CD4-positive, alpha-beta T cell (primary cell): ENCODE measurements at places on chromosomes 1 and 21.

GRCh38 chr1:203550846-203551245 is 56.9 kb downstream of the OPTC start:
- DNase-seq: no peak

DNA sequence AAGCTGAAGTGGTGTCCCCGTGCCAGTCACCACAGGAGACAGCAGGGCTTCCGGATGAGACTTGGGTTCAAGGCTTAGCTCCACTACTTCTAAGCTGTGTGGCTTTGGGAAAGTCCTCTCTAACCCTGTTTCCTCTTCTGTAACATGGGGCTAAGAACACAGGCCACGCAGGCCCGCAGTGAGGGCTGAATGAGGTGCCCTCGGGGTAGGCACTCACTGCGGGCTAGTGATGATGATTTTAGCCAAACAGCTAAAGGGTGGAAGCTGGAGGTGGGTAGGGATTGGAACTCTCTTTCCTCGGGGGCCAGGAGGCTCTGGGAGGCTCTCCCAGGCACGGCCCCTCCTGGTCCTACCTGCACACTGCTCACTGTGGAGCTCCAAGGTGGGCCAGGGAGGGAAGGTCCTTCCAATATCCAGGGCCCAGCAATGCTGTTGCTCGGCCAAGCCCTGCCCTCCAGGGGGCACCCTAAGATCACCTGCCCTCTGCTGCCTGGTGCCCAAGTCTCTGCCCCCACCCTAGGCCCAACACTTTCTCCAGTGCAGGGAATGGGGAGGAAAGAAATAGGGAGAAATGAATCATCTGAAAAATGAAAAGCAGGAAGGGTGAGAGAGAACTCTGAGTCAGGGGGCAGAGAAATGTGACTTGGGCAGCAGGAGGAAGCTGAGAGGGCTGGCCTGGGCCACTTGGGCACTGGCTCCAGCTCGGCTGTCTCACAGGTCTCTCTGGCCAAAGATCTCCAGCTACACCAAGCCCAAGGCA is 19.2 kb upstream of the EVA1B start:
- DNase-seq: peak; percentile 44

GRCh38 chr1:241810769-241811405 is 37.1 kb upstream of the EXO1 start:
- DNase-seq: no peak

GRCh38 chr1:101187297-101187696 is 49.5 kb upstream of the S1PR1 start:
- DNase-seq: no peak

DNA sequence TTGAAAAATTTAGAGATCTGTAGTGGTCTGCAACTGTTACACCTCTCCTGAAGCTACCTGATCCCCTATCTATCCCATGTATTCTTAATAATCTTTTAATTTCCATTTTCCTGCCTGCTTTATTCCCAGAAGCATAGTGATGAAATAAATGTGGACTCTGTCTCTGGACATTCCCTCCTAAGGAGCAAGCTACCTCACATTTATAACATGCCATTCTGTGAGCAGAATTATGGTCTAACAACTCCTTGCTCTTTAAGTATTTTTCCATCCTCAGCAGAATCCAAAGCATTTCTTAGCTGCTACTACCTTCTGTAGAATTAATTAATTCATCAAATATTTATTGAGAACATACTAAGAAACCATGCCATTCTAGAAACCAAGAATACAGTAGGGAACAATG is 15.1 kb downstream of the CRP start:
- no peak for DNase-seq

GRCh38 chr1:93597709-93598108 is 83.9 kb downstream of the BCAR3 start:
- no peak for DNase-seq

DNA sequence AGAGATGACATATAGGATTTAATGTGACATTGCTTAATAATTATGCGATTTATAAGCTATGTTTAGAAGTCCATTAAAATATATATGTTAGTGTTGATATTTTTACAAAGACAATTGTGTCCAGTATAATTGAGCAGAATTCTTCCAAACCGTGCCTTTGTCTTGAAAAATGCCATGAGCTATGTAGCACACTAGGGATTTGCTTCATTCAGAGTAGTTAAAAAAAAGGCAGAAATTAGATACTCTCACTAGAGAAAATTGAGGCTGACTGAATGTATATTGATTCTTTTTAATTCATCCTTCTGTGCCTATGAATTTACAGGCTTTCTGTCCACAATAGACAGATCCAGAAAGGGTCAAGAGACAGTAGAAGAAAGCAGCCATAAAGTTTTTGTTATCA is 429.0 kb downstream of the NEGR1 start:
- DNase-seq: no peak

- DNase-seq: no peak
Measured at GRCh38 chr21:39874206-39874605, 7.0 kb downstream of the PCP4 start.

DNA sequence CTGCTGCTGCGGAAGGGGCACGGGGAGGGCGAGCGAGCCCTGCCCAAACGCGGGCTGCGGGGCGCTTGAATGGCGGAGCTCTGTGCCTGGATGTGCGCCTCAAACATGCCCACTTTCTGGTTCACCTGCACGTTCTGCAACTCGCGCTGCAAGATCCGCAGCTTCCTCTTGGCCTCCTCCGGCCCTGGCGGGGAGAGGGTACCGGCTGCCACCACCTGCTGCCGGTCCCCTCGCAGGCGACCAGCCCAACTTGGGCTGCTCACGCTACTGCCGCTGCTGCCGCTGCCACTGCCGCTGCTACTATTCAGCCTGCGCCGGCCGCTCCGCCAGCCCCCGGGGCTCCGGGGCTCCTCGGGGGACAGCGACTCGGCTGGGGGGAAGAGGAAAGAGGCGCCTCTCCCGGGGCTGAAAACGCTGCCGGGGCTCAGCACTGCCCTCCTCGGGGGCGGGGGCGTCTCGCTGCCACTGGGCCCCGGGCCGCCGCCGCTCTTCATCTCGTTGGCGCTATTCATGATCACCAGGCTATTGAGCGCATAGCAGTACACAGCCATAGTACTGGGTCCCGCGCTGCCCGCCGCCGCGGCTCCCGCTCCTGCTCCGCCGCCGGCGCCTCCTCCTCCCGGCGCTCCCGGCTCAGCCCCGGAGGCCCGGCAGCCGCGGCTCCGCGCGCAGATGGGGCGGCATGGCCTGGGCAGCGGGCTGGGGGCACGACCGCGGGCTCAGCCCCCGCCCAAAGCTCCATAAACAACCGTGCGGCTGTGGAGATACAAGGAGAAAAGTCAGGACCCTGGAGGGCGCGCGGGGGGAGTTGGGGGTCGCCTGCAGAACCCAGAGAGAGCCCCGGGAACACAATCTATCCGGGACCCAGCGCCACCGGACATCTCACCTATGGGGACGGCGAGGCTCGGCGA is 1.9 kb downstream of the ITPKB start:
- peak; percentile 67 for DNase-seq

- DNase-seq: no peak
Measured at GRCh38 chr21:29307718-29308455, 9.2 kb downstream of the BACH1 start.

DNA sequence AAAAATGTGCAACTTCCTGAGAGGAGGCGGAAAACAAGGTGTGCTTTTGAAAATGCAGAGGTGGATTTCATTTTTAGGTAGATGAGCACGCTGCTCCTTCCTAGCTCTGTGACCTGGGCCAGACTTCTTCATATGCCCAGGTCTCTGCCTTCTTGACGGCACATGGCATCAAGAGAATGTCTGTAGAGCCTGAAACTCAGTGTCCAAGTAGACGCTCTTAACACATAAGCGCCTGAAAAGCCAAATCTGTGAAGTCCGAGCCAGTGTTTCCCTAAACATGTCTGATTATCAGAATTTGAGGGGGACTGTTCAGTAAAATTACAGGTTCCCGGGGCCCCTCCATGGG is 25.7 kb downstream of the FHAD1 start:
- DNase-seq: no peak

- DNase-seq: no peak
Measured at GRCh38 chr1:233675893-233676292, 62.0 kb downstream of the KCNK1 start.

- no peak for DNase-seq
Measured at GRCh38 chr21:37787456-37787855, 128.8 kb downstream of the KCNJ6 start.

DNA sequence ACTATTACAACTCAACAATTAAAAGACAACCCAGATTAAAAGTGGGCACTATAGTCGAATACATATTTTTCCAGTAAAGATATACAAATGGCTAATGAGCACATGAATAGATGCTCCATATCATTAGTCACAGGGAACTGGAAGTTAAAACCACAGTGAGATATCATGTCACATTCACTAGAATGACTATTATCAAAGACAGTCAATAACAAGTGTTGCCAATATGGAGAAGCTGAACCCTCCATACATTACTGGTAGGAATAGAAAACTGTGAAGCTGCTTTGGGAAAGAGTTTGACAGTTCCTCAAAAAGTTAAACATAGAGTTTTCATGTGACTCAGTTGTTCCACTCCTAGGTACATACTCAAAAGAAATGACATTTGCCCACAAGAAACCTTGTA is 30.6 kb upstream of the MRPS6 start:
- DNase-seq: no peak

GRCh38 chr21:30256100-30256499 is 26.6 kb downstream of the KRTAP24-1 start:
- DNase-seq: no peak

- no peak for DNase-seq
Measured at GRCh38 chr1:243748227-243748626, 101.8 kb downstream of the AKT3 start.

GRCh38 chr1:236514703-236515442 is 8.9 kb upstream of the LGALS8 start:
- no peak for DNase-seq

DNA sequence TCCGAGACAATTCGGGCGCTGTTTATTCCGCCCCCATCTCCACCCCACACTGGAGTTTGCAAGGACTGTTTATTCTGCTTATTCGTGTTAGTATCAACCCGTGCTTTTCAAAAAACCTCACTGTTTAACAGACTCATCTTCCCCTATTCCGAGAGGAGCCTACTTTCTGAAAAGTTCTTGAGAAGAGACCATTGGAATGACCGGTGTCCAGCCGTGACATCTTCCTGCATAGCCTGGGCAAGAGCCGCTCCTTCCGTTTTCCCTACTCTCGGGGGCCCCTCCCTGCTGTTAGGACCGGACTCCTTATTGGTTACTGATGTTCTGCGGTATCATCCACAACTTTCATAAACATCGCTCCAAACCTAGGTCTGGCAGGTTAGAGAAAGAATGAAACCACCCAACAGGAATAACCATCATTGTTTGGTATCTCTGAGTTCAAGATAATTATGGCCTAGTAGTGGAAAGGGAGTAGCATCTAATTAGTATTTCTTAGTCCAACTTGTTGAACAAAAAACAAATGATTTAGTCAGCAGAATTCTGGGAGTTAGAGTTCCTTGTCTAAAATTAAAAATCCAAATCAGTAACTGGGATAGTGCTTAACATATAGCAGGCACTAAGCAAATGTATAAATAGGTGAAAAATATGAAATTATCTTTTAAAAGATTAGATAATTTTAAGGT is 837 bp downstream of the STXBP3 start:
- no peak for DNase-seq

GRCh38 chr1:10716840-10717239 is 79.6 kb downstream of the CASZ1 start:
- DNase-seq: no peak

DNA sequence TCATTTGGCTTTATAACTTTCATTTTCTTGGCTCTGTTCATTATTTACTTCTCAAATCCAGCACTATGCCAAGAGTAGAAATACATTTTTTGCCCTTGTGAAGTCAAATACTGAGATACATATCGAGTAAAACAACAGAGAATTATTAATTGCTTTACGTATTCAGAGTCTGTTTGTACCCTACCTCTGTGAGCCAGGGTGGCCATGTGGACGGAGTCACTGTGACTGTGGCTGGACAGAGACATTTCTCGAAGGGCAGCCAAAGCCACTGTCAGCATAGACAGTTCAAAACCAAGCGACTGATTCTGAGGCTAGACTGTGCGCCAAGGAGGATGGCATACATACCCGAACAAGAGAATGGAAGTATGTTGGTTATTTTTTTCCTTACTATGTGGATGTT is 391.0 kb upstream of the PROX1 start:
- no peak for DNase-seq

GRCh38 chr1:223249854-223250631 is 107.0 kb upstream of the TLR5 start:
- DNase-seq: no peak

DNA sequence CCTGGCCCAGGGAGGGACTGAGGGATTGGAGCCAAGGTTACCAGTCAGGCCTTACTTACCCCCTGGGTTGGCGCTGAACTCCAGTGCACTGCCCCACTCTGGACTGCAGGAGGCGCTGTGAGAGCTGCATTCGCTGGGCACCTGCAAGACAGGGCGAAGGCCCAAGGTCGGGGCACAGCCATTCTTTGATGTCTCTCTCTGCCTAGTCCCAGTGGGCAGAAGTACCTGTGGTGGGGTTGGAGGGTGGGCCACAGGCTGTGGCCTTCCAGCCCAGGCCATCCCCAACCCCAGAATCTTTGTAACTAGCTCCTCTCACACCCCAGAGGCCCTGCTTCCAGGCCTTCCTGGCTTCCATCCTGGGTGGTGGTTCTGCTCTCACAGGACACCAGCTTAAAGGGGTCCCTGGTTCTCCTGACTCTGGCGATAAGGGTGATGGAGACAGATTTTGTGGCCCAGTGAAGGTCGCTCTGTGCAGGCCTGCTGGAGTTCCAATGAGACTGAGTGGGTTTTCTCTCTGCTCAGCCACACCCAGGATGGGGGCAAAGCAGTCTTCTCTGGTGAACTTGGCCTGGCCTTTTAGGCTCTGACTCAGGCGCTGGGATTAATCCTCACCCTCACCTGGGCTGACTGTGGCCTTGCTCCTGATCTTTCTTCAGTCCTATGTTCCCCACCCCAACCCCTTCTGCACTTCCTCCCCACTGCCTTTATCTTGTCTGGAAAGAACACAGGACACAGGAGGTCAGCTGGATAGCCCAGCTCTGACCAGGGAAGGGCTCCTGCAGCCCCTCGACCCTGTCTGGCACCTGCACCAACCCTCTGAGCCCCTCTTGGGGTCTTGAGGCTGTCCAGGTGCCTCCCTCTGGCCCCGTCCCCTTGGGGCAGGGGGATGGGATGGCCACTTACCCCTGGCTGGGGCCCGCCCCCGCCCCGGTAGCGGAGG is 954 bp downstream of the MYOG start:
- no peak for DNase-seq

DNA sequence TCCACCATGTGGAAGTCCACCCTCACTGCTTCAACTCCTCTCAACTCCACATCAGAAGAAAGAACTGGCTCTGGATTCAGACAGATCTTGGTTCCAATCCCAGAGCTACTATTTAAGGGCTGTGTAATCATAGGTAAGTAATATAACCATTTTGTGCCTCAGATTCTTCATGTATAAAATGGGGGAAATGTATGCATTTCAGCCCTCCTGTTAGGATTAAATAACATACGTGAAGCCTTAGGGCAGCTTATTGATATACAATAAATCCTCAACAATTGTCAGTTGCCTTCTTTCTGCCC is 23.3 kb downstream of the OTUD7B start:
- DNase-seq: no peak
